ENCODE measurements at places on chromosomes 3 and 15.

DNA sequence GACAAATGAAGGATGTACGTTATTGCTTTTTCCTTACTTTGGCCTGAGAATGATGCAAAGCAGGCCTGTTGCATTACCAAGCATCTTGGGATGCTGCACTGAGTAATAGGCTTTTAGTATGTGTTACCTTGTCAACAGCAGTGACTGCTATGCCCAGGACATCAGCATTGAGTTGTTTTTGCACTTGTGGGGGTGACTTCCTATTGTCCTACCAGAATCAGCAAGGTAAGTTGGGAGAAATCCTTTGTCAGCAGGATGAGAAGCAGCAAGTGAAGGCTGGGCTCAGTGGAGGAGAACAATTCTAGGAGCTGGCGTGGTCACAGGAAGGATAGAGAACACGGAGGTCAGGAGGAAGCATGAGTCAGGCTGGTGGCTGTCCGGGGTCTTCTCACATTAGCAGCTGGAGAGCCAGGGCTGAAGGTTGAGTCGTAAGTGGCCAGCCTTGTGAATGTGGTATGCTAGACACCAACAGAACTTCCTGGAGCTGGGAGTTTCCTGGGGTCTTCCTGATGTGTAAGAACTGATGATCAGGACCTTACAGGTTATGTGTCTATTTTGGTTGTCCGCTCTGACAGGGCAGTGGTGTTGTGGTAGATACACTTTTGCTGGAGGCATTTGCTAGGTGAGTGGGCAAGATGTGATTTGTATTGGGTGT, 142.7 kb downstream of the FNDC3B start:
- no peak for DNase-seq

DNA sequence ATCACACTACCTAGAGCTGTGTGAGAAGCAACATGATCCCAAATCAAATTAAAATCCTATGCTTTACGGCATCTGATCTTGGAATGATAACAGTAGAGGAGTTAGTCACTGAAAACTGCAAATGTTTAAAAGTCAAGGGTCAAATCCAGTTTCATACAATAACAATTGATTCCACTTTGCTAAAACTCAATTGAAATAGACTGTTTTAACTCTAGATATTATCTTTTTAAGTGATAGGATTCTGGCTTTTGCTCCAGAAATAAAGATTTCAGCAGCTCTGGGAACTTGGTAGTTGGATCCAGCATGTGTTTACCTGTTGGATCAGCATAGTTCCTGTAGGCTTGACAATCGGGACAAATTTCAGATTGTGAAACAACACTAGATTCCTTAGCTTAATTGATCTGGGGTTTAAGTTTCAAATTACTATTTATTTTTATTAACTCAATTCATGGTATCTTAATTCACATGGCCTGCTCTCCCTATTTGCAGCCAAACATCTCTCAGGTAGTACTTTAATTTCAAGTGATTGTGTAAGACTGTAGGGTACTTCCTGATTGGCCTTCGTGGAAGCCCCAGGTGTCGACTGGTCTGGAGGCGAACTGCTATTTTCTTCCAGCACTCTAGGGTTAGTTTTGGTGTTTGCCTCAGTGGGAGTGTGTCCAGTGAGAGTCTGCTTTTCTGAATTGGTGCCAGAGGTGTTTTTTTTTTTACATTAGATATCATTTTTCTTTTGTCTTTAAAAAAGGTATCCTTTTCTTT, 16.6 kb downstream of the NFKBIZ start:
- DNase-seq = no peak

DNA sequence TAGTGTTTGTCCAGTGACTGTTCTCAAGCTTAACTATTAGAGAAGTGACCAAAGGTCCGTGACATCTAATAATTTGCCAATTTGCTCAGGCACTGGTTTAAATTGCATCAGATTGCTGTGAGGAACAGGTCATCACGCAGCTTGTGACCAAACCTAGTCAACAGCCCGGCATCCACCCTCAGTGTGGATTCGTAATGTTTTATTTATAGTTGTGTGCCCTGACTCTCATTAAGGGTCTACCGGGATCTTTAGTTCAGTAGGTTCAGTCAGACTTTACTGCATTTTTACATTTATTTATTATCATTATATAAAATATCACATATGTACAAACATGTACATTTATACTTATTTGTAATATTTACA, 46.4 kb upstream of the PGPEP1L start:
- no peak for DNase-seq

DNA sequence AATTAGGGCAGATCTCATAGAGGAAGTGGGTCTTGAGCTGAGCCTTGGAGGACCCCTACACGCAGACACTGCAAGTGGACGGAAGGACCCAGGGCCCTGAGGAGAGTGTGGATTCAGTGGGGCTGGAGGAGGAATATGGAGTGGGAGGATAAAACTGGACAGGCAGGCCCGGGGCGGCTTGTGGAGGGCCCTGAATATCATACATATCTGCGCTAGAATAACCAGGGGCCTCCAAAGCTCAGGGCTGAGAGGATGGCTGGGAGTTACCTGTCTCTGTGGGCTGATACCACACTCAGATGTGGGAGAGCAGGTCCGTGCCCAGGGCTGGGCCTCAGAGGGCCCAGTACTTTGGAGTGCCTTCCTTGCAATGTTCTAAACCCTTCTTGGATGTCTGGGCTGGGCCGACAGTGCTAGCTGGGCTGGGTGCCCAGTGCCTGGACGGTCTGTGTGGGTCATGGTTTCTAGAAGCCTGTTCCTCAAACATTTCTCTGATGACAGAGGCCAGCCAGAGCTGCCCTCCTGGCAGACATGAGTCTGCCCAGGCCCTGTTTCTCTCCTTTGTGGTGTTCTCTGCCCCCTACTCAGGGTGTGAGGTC, 29.6 kb downstream of the CHRD start:
- DNase-seq = no peak

DNA sequence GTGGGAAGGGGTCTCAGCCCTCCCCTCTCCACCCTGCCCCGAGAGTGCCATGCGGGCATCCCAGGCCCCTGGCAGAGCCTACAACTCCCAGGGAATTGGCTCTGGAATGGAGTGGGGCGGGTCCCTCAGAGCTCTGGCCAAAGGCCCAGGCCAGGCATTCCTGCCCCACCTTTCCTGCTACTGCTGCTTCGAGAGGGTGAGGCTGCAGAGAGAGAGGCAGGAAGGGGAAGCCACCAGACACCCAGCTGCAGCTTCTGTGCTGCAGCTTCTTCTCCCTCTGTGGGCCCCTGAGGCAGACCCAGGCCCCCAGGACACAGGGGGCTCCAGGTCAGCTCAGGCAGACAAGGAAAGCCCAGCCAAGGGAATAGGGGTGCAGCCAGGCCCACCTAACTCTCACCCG, 2.7 kb downstream of the ALS2CL start:
- DNase-seq = no peak

- no peak for DNase-seq
Measured at GRCh38 chr3:177836671-177837070, 639.4 kb upstream of the TBL1XR1 start.

- no peak for DNase-seq
Measured at GRCh38 chr3:52433328-52433995, 11.4 kb downstream of the SEMA3G start.
